ENCODE measurements at places on chromosomes 3 and 15.

- DNase-seq = no peak
These were observed 16.5 kb downstream of the ST6GAL1 start for GRCh38 chr3:186946756-186947375.

DNA sequence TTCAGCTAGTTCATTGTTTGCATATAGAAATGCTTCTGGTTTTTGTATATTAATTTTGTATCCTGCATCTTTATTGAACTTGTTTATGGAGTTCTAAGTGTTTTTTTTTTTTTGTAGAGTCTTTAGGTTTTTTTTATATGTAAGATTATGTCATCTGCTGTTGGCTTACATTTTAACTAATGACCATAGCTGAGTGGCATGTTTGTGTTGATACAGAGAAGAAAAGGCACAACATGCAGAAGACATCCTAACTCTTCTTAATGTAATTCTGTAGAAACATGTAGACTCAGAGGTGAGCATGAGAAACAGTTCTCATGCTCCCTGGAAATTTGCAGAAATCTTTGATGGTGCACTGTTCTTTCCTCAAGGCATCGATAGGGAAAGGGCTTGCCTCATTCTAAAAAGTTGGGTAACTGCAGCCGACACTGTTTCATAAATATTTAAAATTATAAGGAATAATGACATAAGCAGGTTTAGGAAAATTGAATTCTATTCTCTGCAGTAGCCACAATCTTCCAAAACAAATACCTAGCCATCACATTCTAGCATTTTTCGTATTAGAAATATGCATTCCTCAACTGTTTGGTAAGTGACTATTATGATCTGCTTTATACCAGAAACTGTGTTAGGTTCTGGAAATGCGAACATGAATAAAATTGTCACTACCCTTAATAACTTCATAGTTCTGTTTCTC lies 499.6 kb upstream of the KCNMB2 start:
- no peak for DNase-seq

GRCh38 chr15:39433376-39433775 lies 147.5 kb upstream of the THBS1 start:
- DNase-seq = no peak

DNA sequence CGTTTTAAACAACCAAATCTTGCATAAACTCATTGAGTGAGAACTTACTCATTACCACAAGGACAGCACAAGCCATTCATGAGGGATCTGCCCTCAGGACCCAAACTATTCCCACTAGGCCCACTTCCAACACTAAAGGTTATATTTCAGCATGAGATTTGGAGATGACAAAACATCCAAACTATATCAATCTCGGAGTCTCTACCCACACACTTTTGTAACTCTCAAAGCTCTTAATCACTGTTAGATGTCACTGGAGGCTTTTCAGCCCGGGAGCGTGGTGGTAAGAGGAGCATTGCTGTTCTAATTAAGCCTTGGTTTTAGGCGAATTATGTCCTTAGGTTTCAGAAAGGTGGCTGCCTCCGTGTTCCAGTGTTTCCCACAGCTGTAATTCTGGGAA lies 86.3 kb downstream of the CNTN6 start:
- no peak for DNase-seq

DNA sequence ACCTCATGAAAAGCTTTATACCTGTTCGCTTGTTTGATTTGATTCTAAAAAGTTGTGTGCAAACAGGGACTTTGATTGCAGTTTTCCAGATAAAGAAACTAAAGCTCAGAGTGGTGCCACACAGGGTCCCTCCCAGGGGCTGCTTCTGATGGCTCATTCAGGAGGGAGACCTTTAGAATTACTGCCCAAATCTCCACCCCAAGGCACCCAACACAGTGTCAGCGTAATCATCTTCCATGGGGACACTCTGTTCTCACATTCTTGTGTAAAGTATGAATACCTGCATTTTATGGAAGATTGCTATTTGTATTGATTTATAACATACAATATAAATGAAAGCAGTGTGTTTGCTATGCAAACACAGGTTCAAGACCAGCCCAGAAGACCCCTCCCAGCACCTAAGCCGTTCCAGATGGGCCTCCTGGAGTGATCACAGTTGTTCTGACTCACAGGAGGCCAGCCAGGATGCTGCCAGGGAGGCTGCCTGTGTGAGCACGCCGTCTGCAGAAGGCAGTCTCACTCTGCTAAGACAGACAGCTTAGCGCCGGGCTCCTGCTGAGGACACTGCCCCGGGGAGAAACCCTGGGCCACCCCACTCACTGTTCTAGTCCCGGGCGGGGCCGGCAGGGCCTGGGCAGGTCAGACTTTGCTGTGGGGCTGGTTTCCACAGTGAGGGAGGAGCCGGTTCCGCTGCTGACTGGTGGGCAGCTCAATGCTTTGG lies 185.6 kb downstream of the FAM43A start:
- DNase-seq = no peak

- no peak for DNase-seq
These were observed 2.6 kb downstream of the ZNF710 start for GRCh38 chr15:90003736-90004135.

DNA sequence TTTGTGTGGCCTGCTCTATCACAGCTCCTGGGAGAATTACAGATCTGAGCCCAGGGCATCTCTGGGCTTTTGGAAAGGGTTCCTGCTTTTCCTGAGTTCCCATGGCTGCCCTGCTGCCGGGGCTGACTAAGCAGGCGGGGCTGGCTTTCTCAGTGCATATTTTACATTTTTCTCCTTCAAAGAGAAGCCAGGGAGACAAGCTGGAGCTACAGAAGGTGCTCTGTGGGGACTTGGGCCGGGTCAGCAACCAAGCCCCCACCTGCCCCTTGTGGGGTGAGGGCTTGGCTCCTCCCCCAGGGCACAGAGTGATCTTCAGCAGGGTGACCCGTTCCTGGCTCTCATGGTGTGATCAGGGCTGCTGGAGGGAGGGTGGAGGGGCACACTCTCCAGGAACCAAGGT lies 17.4 kb downstream of the ABTB1 start:
- no peak for DNase-seq

GRCh38 chr15:93759629-93760028 lies 471.7 kb upstream of the MCTP2 start:
- no peak for DNase-seq

- DNase-seq = no peak
These were observed 202.5 kb downstream of the SATB1 start for GRCh38 chr3:18222686-18223085.

DNA sequence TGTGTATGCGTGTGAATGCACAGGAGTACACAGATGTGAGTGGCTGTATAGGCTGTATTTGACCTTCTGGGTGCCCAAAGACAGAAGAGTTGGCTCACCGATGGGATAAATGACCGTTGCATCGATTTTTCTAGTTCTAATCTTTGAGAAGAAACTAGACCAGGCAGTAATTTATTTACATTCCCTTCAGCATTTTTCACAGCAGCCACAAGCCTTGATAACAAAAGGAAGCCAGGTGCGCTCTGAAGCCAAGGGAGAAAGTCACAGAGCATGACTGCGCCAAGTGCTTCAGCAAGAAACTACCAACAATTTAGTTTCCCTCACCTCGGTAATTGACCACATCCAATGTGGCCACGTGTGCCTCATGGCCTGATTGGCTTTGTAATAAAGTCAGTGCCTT lies 5.9 kb upstream of the FAM3D start:
- DNase-seq = no peak

DNA sequence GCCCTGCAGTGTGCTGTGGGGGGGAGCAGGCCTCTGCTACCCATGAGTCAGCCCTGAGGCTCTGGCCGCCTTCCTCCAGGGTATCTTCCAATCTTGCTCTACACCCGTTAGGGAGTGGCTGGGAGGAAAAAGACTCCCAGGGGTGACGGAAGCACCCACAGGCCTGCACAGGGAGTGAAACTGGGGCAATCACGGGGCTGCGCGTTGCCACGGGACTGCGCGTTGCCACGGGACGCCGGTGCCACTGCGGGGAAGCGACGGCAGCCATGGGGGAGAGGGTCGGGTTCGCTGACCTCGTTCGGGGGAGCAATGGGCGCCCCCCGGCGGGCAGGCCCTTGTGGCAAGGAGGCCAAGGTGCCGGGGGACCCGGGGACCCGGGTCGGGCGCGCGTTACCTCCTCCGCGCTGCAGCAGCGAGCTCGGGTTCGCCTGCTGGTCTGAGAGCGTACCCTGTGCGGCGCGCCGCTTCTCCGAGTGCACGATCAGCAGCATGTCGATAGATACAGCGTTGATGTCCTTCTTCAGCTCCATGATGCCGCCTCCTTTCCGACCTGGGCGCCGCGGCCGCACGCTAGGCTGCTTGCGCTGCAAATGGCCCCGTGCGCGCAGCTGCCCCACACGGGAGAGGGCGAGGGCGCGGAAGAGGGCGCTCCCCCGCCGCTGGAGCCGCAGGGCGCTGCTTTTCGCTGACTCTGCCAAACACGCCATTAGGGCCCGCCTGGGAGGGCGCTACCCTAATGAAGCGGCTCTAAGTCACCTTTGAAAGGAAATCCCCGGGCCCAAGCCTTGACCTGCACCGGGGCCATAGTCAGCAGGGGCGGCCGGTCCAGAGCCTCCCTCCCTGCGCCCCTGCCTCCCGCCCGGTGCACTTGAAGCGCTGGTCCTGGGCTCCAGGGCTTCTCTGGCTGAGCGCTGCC lies at the start of gene KY:
KY (minus strand) TSS at position 592 of the 916 bp plus-strand sequence; CDS start at position 530, 62 bp downstream.
- DNase-seq = no peak

- peak; percentile 6 for DNase-seq
These were observed at the start of gene SCG3 for GRCh38 chr15:51681303-51681963. SCG3 (plus strand) TSS chr15:51681503; CDS start chr15:51681756, 253 bp downstream.

- DNase-seq = no peak
These were observed 157.4 kb upstream of the P2RY1 start for GRCh38 chr3:152677491-152677890.

- DNase-seq = no peak
These were observed 13.9 kb upstream of the PODXL2 start for GRCh38 chr3:127614928-127615589.

- no peak for DNase-seq
These were observed 1.4 kb upstream of the TMEM87A start for GRCh38 chr15:42274702-42274989.

DNA sequence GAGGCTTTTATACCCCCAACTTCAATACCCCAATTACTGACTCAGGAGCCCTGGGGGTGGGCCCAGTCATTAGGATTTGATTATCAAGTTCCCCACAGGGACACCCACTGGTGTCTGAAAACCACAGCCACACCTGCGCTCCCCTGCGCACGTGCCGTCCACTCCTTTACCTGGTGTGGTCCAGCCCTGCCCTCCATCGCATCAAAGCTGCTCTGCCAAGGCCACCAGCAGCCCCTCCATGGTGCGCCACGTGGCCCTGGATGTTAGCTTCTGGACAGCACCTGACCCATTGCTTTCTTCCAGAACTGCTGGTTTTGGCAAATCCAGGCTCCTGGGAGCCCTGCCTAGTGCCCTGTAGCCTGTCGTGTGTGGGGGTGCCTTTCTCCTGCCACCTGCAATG lies 136.3 kb downstream of the NSMCE3 start:
- no peak for DNase-seq

- no peak for DNase-seq
These were observed 5.8 kb upstream of the CCR3 start for GRCh38 chr3:46236294-46237054.

DNA sequence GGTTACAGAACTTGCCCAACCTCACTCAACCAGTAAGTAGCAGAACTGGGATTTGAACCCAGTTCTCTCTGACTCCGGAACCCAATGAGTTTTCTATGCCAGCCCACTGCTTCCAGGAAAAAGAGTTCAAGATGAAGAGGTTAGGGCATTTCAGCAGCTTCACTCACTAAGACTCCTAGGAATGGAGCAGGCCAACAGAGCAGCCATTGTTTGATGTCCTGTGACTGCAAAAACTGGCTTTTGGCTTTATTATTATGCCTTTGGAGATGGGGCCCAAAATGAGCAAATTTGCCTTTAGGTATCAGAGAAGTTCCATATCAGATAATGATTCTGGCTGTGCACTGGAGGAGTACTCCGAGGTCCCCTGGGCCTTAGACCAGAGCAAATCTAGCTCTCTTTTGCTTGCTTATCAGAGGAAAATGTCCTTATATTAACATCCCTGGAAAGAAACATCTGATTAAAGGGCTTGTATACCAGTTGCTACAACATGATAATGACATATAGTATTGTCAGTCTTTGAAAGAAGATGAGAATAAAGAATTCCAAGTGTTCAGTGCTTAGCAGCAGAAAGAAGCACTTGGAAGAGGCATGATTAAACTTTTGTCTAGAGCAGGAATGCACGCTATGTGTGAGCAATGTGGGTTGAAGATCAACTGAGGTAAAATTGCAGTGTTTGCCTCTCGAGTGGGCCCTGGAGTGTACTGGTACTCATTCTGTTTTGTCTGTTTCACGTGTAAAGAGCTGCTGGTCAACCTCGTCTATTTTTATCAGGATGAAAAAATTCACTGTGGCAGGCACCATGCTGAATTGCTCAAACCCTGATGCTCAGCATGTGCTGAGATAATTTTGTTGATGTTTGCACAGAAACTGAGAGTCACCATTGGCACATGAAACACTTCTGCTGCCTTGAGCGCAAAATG lies 21.8 kb upstream of the KLHL24 start:
- no peak for DNase-seq

- no peak for DNase-seq
These were observed 136.5 kb downstream of the CPNE4 start for GRCh38 chr3:131898346-131898745.

GRCh38 chr3:134663721-134664456 lies 13.1 kb upstream of the KY start:
- DNase-seq = no peak

DNA sequence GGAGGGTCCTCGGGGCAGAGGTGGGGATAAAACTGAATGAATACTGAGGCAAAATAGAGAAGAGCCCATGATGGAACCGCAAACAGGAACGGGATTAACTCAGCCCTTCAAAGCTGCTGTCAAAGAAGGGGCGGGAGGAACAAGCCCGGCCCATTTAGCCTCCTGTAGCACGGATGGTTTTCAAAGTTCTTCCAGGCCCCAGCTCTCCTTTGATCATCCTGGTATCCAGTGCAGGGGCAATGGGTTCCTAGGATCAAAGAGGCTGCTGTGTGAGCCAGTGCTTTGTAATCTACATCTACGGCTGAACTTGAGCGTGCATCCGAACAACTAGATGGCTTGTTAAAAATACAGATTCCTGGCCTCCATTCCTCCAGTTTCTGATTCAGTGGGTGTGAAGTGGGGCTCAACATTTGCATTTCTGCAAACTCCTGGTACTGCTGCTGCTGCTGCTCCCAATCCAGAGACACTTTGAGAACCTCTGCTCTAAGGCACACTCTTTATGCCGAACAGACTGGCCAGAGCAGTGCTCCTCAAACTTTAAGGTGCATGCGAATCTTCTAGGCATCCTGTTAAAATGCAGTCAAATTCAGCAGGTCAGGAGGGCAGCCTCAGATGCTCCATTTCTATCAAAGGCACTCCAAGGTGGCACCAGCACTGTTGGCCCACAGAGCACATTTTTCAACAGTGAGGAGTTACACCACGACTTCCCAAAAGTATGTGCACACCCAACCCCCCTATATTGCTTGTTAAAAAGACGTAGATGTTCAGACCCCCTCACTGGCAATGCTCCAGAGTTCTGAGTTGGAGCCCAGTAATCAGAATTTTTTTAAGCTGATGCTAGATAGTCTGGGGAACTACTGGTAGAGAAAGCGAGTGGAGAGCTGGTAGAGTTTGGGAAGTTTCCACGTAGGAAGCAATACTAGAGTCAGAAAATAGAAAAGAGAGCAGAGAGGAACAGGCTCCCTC lies 5.6 kb downstream of the GALNT15 start:
- no peak for DNase-seq

Data from stimulated activated CD8-positive, alpha-beta memory T cell treated with anti-CD3 and anti-CD28 coated beads, Interleukin-4, amount 100 ng/mL, for 4 hours (primary cell).